ENCODE measurements at places on chromosomes 5 and 9. TPM values are rescaled to one million over a fixed set of nuclear protein-coding genes. Genes with fewer than 3 reads are reported as not detected.
A peak's percentile ranks its signal among the peaks of the same experiment; 100 is the strongest.

DNA sequence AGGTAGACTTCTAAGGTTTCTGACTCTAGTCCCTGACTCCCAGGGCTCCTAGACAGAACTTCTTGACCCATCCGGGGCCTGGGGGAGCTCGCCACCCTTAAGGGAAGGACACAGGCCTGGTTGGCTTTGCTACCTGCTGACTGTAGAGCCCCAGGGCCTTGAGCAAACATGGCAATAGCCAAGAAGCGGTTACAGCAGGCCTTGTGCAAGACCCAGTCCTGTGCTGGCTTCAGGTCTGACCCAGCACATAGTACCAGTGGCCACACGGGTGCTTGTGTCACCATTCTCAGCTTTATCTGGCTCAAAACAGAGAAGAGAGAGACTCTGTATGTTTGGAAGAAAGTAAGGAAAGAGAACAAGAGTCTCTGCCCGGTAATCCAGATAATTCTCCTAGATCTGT, 41.8 kb downstream of the AP3B1 start:
- H3K4me3 ChIP-seq = no peak overlapping the region
- no peak overlapping the region for H3K27ac ChIP-seq
- no peak for DNase-seq
- no peaks in the 10 kb centered on the region for H3K36me3 ChIP-seq
- no peaks in the 10 kb centered on the region for H3K4me1 ChIP-seq

DNA sequence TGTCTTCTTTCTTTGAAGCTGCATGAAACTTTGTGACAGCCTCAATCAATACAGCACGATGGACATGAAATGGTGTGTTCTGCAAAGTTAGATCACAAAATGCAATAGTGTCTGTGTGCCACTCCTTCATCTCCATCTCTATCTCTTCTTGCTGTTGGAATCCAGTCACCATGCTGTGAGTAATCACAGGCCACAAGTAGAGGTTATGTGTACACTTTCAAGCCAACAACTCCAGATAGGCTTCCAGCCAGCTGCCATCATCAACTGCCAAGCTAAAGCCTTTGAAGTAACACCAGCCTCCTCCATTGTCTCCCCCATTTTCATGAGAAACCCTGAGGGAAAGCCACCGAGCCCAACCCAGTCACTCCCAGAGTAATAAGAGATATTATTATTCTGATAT, 360.6 kb downstream of the PTPRD start:
- no peaks in the 10 kb centered on the region for H3K27me3 ChIP-seq
- no peaks in the 10 kb centered on the region for H3K36me3 ChIP-seq
- H3K4me3 ChIP-seq = no peak overlapping the region

DNA sequence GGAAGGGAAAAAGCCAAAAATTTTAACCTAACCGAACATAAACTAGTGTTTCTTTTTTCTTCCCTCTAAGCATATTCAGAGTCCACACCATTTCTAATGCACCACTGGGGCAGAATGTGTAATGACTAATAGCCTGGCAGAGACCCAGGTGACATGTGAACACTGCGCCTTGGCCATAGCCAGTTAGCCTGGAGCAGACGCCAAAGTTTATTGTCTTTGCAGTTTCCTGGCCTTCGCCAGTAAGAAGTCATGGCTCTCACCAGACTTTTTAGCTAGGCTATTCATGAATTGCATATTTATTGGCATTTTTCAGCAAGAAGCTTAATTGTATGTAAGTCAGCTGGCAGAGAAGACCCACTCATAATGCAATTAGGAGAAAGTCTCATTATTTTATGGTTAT, 182.8 kb upstream of the SLC27A6 start:
- H3K4me1 ChIP-seq = peaks cover 15% of the 10 kb centered on the region
- peak overlapping the region; percentile 25 for H3K27ac ChIP-seq
- no peaks in the 10 kb centered on the region for H3K36me3 ChIP-seq

DNA sequence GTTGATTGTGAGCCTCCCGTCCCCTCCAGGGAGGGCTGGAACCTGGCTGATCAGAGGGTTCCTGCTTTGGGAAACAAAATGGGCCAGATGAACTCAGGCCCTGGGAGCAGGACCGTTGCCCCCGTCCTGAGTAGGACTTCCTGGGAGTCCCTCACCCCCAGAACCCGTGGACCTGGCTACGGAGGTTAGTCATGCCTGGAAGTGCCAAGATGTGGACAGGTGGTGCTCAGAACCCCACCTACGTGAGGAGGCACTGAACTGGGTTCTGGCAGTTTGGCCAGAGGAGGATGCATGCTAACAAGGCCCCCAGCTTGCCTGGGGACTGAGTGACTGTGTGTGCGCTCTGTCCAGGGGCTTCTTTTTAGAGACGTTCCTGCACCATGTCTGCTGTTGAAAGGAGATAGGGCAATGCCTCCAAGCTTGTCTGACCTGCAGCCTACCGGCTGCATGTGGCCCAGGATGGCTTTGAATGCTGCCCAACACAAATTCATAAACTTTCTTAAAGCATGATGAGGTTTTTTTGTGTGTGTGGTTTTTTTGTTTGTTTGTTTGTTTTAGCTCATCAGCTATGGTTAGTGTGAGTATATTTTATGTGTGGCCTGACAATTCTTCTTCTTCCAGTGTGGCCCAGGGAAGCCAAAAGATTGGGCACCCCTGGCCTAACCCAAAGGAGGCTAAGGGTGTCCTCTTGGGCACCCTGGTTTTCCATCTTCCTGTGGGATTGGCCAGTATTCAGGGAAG, 1.8 kb upstream of the DAB2IP start:
- no peak for DNase-seq
- peaks cover 71% of the 10 kb centered on the region for H3K4me1 ChIP-seq
- no peak overlapping the region for H3K4me3 ChIP-seq
- H3K36me3 ChIP-seq = no peaks in the 10 kb centered on the region

GRCh38 chr5:173618927-173619519, 2.6 kb upstream of the BOD1 start:
- H3K4me3 ChIP-seq = no peak overlapping the region
- H3K27ac ChIP-seq = no peak overlapping the region
- no peaks in the 10 kb centered on the region for H3K27me3 ChIP-seq
- no peaks in the 10 kb centered on the region for H3K36me3 ChIP-seq

DNA sequence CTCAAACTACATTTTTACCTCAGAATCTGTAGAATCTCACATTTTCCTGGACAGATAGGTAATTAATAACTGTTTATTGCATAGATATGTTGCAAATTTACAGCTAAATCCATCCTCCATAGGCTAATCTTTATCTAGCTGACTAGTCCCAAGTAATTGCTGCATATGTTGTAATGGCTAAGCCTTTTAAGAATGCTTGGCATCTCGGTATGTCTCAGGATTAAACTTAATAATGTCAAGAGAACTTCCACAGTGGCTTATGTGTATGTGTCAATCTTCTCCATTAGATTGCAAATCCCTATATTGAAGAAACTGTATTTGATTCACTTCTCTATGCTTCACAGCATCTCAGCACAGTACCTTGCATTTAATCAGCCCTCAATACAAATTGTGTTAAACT, 131.9 kb downstream of the PRDM9 start:
- no peaks in the 10 kb centered on the region for H3K27me3 ChIP-seq
- H3K4me3 ChIP-seq = no peak overlapping the region
- no peaks in the 10 kb centered on the region for H3K36me3 ChIP-seq
- H3K27ac ChIP-seq = no peak overlapping the region

GRCh38 chr5:61228229-61228628, 66.0 kb upstream of the SMIM15 start:
- no peaks in the 10 kb centered on the region for H3K27me3 ChIP-seq
- H3K4me1 ChIP-seq = peaks cover 16% of the 10 kb centered on the region
- H3K4me3 ChIP-seq = no peak overlapping the region
- no peaks in the 10 kb centered on the region for H3K36me3 ChIP-seq
- H3K27ac ChIP-seq = no peak overlapping the region
- DNase-seq = no peak

DNA sequence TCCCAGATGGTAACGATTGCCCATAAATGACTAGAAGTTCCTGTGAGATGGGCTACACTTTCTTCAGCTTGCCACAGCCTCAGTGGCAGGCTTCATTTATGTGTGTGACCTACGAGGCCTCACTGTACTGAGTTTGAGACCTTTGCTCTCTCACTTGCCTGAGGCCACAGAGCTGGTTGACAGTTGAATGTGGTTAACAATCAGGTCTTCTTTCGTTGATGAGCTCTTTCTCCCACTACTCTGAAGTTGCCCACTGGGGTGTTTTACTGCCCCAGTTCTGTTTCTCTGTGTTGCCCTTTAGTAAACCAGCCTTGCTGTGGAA, 70.5 kb downstream of the CYFIP2 start:
- no peak for DNase-seq
- no peak overlapping the region for H3K4me3 ChIP-seq
- H3K27ac ChIP-seq = no peak overlapping the region
- no peaks in the 10 kb centered on the region for H3K36me3 ChIP-seq
- peaks cover 8% of the 10 kb centered on the region for H3K4me1 ChIP-seq

DNA sequence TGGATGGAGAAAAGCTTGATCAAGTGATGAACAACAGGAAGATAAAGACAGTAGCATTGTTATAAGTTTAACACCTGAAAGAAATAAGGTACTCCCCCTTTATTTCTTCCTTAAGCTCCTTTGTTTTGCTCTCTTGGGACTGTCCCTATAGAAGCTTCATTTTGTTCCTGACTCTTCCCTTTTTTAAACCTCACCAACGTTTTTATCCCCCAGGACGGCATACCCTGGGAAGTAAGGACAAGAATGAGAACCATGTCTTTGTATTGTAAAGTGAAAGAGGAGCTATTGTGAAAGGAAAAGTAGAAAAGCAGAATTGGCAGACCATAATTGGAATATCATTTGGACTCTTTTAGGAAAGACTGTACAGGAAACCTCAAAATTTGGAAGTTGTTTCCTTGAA, 1368.6 kb upstream of the C9orf72 start:
- no peak overlapping the region for H3K4me3 ChIP-seq
- no peak for DNase-seq
- no peak overlapping the region for H3K27ac ChIP-seq
- H3K27me3 ChIP-seq = no peaks in the 10 kb centered on the region
- H3K36me3 ChIP-seq = no peaks in the 10 kb centered on the region
- no peaks in the 10 kb centered on the region for H3K4me1 ChIP-seq

DNA sequence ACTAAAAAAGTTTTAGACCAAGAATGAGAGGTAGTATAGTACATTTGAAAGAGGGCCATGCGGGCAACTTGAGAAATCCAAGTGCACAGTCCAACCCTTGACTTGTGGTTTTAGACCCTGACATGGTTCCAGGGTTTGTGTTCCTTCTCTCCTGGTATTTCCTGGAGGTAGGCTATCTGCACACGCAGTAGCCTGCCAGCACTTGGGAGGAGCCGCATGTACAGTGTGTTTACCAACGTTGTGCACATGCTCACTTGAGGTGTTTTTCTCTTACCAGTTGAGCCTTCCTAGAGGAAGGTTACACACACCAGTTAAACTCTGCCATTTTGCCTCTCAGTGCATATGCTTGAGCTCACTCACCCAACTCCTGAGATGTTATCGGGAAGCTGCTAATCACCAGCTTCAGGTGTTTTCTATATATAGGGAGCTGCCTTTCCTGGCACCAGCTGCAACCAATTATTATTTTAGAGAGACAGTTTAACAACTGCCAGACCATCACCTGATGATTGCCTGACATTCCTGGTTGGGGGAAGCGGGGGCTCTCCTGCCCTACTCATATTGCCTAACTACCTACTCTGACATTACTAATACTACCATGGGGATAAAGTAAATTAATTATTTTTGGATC, 593.4 kb upstream of the TUSC1 start:
- H3K27ac ChIP-seq = no peak overlapping the region
- H3K27me3 ChIP-seq = no peaks in the 10 kb centered on the region

DNA sequence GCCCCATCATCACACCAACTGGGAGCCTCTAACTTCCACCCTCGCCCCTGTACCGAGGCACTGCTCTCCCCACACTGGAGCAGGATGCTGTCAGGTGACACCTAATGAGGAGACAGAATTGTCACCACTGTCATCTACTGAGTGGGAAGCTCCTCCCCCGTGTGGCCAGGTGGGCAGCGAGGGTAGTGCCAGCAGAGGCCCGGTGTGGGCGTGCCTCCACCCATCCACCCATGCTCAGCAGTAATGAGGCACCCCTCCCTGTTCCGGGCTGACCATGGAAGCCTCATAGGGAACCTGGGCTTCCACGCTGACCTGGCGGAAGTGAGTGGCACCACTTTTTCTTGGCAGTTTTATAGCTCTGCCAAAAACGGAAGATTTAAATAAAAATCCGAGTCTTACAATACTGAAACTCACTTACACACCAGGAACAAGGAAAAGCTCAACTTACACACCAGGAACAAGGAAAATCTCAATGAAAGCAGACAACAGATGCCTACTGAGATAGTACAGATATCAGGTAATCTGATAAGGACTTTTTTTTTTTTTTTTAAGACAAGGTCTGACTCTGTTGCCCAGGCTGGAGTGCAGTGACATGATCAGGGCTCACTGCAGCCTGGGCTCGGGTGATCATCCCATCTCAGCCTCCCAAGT, 30.6 kb upstream of the ASS1 start:
- H3K36me3 ChIP-seq = peaks cover 22% of the 10 kb centered on the region
- no peak overlapping the region for H3K27ac ChIP-seq
- H3K4me3 ChIP-seq = no peak overlapping the region

DNA sequence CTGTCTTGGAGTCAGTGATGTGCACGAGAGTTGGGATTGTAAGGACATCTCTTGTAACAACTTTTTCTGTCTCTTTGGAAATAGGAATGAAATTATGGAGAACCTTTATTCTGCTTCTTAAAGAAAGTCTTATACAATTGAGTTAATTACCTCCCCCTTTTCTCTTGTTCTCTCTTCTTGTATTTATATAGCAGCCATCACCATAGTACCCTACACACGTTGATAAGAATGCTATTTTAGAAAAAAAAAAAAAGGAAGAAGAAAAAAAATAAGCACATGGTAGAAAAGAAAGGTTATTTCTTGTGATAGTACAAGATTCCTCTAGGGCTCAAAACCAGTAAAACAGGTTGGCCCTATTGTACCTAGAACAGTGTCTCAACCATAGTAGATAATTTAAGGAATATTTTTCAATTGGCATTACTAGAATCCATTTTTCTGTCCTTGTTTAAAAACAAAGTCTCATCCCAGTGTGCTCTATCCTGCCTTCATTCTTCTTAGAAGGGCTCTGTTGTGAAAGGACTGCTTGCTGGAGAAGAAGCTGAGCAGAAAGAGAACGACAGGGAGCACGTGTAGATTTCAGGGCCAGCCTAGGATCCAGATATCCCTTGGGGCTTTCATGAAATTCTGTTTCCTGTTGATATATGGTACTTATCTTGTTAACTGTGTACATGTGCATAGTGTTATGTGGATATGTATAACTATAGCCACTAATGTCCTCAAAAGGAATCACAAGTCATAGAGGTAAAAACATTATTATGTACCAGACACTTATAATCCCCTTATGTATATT, 392.3 kb upstream of the MEF2C start:
- no peaks in the 10 kb centered on the region for H3K27me3 ChIP-seq
- no peak overlapping the region for H3K27ac ChIP-seq
- no peaks in the 10 kb centered on the region for H3K36me3 ChIP-seq
- no peak overlapping the region for H3K4me3 ChIP-seq
- H3K4me1 ChIP-seq = no peaks in the 10 kb centered on the region
- DNase-seq = no peak

Gene KIF4B
- not detected for total RNA-seq

Gene OTULINL
- 2.6 TPM for total RNA-seq

Gene NEUROG1
- total RNA-seq = not detected

Gene SOX30
- not detected for total RNA-seq

Measured in esophagus muscularis mucosa (tissue), 4 donors.